ENCODE measurements at places on chromosomes 16 and 17.

GRCh38 chr17:47712330-47713023 is 18.5 kb downstream of the TBKBP1 start:
- DNase-seq: no peak

- no peak for DNase-seq
These were observed 6.2 kb downstream of the BRCA1 start for GRCh38 chr17:43118679-43119615.

GRCh38 chr16:31529937-31530312 is 2.2 kb downstream of the AHSP start:
- DNase-seq: no peak

GRCh38 chr17:80758481-80759376 is 214.1 kb downstream of the RPTOR start:
- DNase-seq: peak; percentile 46

GRCh38 chr17:17704931-17705330 is 23.7 kb downstream of the RAI1 start:
- no peak for DNase-seq

DNA sequence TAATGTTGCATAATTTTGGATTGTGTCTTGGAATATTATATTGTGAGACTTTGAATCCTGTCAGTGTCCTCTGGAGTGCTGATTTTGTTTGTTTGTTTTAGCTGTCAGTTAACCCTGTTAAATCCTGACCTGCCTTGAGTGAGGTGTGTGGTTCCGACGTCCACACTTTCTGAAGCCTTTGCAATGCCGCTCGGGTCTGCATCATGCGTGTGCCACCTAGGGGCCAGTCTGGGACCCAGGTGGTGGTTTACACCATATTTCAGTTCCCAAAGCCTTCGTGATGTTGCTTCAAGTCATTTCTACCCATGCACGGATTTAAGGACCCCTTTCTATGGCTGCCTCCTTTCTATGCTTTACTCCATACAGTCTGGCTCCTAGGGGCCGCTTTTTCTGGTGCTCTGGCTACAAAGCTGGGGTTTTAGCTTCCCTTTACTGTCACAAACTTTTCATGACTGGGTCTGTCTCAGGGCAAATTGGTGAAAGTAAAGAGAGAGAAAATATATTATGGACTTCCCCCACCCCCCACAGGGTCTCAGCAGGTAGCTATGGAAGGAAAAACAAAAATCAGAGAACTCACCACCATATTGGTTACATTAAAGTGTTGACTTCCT is 11.4 kb upstream of the OR4D1 start:
- no peak for DNase-seq

GRCh38 chr17:16933317-16934132 is 38.4 kb downstream of the TNFRSF13B start:
- DNase-seq: no peak

DNA sequence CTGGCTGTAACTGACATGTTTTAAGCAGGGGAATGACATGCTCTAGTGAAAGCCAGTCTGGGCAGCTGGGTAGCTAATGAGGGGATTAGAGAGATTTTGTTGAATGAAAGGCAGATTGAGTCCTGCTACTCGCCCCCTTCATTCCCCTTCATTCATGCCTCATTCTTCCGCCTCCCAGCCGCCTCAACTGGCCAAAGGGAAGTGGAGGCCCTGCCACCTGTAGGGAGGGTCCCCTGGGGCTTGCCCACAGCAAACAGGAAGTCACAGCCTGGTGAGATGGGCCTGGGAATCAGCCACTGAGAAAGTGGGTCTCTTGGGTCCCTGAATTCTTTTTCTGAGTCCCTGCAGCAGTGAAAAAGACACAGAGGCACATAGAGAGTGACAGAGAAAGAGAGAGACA is 1.1 kb upstream of the CD19 start:
- no peak for DNase-seq

DNA sequence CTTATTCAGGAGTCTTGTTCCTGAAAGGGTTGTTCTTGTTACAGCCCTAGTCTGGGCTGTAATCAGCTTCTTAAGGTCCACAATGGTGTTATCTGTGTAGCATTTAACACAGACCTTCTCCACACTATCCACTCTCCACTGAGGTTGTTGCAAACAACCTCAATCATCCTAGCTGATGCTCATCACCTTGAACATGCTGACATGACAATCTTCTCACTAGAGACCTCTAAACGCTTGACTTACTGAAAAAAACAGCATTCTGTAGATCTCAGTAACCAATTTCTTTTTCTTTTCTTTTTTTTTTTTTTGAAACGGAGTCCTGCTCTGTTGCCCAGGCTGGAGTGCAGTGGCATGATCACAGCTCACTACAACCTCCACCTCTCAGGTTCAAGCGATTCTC is 3.6 kb downstream of the TNFRSF17 start:
- no peak for DNase-seq

GRCh38 chr17:56786989-56787482 is 46.7 kb downstream of the C17orf67 start:
- peak; percentile 67 for DNase-seq

- no peak for DNase-seq
These were observed 2.6 kb upstream of the N4BP1 start for GRCh38 chr16:48612611-48613010.

DNA sequence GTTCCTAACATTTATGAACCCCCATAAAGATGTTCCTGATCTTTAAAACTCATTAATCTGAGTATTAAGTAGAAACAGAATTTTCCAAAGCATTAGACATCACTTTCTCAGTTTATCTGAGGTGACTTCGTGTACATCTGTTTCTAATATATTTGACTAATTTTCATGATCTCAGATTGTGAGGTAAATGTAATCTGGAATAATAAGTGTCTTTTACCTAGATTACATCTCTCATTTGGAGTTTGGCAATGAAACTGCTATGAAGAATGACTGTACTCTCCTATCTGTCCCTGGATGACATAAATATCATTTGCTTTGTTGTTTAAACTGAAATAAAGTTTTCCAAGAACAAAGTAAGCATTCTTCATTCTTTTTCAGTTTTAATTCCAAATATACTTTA is 55.3 kb downstream of the GDPD1 start:
- DNase-seq: no peak

DNA sequence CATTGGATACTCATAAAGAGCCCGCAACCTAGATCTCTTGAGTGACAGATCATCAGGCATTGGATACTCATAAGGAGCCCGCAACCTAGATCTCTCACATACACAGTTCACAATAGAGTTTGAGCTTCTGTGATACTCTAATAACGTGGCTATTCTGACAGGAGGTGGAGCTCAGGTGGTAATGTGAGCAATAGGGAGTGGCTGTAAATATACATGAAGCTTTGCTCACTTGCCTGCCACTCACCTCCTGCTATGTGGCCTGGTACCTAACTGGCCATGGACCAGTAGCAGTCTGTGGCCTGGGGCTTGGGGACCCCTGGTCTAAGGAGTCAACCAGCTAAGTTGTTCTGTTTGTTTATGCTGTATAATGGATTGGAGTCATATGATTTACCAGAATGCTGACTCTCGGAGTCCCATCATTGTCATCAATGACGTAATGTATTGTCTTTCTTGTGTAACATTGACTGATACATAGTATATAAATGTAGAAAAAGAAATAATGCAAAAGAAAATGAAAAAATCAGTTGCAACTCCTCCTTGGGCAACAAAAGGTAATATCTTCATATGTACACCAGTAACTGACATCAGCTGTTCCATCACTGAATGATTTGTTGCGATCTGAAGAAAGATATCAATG is 17.5 kb downstream of the ABCA9 start:
- no peak for DNase-seq

DNA sequence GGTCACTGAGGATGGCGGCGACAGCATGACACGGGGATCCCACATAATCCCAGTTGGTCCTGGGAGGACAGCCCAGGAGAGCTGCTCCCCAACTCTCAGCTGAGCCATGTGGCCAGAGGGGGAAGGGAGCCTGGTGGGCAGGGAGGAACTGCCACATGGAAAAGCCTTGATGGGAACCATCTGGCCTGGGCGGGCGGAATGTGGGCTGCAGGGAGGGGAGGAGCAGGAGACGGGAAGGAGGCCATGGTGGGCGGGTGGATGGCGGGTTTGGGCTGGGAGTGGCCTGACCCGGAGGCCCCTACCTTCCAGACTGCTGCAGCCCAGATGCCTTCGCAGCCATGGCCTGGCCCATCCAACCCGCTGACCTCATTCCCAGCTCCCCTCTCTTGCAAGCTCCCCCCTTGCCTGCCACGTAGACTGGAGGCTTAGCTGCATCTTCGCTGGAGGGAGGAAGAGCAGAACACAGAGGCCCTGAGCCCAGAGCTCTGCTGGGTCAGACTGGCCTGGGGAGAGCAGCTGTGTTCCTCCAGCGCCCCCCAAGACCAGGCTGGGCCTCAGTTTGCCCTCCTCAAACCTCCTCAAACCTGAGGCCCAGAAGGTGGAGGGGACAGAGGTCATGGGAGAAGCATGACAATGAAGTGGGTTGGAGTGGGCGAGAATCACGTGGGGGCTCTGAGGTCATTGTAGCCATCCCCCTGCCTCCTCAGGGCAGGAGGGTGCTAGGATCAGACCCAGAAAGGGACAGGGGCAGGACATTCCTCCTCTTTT is 8.2 kb upstream of the COL1A1 start:
- no peak for DNase-seq

DNA sequence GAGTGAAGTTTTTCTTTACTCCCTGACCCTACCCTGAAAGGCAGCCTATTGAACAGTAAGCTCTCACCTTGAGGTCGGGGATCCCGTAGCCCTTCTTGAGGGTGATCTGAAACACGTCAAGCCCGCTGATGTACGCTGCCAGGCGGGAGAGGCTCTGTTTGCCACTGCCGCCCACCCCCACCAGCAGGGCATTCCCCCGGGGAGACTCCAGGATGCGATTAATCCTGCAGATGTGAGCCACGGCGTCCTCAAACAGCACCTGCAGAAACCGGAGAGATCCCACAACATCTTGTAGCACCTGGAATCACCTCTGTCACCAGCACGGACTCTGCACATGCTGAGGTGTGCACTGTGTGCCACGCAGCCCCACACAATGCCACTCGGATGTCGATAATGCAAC is 96.8 kb downstream of the PGS1 start:
- no peak for DNase-seq

DNA sequence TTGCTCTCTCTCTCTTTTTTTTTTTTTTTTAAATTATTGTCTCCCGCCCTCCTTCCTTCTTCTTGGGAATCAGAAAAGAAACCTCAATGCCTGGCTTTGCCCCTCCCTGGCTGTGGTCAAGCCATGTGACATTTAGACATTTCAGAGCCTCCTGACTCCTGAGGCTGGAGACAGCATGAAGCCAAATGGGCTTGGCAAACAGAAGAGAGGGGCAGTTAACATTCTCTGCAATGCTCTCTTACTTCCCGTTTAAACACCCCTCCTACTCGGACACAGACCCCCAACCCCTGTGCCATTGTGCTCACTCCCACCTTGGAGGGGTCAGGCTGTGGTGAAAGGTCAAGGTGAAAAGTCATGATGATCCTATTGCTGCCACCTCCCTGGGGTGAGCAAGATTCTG is 14.7 kb upstream of the MEOX1 start:
- no peak for DNase-seq

DNA sequence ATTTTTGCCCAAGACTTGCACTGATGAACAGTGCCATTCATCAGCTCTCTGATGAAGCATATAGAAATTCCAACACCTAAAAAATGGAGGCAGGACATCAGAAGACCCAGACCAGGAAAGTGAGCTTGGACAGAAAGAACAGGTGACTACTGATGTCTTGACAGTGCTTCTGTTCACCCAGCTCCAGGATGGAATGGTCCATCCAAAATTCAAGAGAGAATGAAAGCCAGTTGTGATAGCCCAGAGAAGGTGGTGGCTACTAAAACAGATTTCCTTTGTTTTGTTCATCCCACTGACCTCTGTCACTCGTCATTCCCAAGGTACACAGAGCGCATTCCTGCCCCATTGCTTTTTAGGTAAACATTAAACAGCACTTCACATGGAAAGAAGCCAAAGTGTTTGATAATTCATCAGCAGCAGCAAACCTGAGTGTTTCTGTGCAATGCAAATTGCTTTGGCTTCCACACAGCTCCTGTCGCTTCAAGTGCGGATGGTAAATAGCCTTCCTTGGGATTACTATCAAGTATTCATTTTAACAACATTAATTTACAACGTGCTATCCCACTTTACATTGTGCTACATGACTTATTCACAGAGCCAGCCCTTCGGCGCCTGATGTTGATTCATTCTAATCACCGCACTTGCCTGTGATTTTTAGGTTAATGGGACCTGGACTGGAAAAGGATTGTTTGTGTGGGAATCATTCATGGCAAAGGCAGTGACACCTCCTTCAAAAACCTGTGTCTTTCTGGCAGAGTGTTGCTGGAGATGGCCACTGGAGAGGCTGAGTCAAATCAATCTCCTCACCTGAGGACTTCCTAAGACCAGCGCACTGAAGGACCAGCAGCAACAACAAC is 65.1 kb upstream of the TOX3 start:
- DNase-seq: no peak

- no peak for DNase-seq
These were observed 70.3 kb downstream of the SDR42E1 start for GRCh38 chr16:81940781-81941560.

- no peak for DNase-seq
These were observed 10.2 kb downstream of the CNTNAP1 start for GRCh38 chr17:42692489-42692888.

Measured in activated T-cell treated with anti-CD3 and anti-CD28 coated beads, Interleukin-2, amount 50 U/mL, for 48 hours (primary cell).